Stimulated activated CD4-positive, alpha-beta T cell treated with anti-CD3 and anti-CD28 coated beads, Interleukin-4, amount 100 ng/mL, for 24 hours (primary cell): ENCODE measurements at places on chromosomes 3 and 15.

DNA sequence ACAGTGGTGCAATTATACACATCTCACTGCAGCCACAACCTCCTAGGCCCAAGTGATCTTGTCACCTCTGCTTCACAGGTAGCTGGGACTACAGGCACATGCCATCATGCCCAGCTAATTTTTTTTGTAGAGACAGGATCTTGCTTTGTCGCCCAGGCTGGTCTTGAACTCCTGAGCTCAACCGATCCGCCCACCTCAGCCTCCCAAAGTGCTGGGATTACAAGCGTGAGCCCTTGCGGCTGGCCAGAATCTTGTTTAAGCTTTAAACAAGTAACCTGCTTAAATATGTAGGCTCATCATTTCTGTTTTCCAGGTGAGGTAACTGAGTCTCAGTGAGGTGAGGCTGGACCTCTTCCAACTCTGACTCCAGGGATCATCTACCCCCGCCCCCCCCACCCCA is 7.7 kb upstream of the PSTPIP1 start:
- no peak for DNase-seq

GRCh38 chr3:168512802-168513201 is 417.1 kb upstream of the GOLIM4 start:
- no peak for DNase-seq

DNA sequence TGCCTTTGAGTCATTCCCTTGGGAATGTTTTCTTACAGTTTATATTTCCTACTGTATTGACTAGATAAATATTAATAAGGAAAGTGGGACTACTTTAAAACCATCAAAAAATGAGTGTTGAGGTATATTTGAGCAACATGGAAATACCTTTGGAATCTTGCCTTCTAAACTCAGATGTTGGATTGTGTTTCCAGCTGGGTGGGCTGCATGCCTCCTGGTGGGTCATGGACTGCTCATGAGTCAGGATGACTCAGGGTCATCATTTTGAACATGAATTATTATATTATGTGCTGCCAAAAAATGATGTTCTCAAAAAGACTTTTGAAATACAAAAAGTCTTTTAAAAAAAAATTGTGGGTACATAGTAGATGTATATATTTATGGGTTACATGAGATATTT is 41.1 kb upstream of the APH1B start:
- no peak for DNase-seq

- DNase-seq = no peak
Measured at GRCh38 chr3:159472611-159473010, 516.0 kb upstream of the IL12A start.

DNA sequence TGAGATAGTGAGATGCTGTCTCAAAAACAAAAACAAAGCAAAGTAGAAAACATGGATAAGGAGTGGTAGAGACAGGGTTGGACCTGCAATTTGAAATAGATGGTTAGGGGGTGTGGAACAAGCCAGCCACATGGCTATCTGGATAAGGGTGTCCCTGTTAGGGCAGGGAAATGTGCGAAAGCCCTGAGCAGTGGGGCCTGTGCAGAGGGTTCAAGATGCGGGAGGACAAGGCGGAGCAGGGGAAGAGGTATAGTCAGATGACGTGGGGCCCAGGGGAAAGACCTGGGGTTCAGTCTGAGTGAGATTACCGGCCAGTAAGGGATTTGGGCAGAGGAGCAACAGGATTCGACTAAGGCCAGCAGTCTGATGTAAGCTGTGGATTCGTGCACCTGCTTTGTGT is 18.4 kb upstream of the NR2E3 start:
- no peak for DNase-seq

DNA sequence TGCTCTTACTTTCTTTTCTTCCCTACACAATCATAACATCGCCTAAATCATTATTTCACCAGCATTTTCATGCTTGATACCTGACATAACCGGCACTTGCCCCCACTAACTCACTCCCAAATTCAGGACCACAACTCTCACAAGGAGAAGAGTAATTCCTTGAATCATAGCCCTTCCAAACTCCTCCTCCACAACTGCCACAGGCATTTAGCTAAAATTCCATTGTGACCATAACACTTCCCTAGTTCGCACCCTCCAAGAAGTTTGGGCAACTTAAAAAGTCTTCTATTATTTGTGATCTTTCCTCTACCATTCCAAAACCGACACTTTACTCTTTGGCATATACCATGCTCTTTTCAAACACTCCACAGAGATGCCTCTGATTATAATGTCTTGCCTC is 59.4 kb upstream of the XRN1 start:
- DNase-seq = no peak

DNA sequence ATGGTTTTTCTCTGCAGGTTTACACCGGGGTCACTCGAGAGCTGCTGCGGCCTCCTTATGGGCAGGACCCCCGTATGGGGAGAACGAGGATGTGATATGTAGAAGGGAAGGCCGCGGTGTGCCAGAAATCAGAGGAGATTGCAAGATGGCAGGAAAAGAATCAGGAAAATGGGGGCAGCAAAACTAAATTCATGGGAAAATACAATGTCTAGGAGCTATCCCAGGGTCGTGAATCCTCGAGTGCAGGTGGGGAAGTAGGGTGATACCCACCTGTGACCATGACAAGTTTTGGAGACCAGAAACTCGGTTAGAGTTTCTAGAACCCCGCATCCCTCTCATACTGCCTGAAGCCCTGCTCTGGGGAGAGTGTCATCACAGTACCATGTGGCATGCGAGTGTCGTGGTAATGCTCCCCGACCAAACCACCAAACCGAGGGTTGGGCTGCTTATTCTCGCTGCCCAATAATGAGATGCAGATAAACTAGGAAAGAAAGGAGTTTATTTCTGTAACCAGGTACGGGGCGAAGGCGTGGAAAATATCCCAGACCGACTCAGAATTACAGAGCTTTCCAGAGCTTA is 781 bp downstream of the TRNT1 start:
- peak; percentile 48 for DNase-seq

- DNase-seq = no peak
Measured at GRCh38 chr15:35911052-35911777, 365.2 kb upstream of the DPH6 start.

DNA sequence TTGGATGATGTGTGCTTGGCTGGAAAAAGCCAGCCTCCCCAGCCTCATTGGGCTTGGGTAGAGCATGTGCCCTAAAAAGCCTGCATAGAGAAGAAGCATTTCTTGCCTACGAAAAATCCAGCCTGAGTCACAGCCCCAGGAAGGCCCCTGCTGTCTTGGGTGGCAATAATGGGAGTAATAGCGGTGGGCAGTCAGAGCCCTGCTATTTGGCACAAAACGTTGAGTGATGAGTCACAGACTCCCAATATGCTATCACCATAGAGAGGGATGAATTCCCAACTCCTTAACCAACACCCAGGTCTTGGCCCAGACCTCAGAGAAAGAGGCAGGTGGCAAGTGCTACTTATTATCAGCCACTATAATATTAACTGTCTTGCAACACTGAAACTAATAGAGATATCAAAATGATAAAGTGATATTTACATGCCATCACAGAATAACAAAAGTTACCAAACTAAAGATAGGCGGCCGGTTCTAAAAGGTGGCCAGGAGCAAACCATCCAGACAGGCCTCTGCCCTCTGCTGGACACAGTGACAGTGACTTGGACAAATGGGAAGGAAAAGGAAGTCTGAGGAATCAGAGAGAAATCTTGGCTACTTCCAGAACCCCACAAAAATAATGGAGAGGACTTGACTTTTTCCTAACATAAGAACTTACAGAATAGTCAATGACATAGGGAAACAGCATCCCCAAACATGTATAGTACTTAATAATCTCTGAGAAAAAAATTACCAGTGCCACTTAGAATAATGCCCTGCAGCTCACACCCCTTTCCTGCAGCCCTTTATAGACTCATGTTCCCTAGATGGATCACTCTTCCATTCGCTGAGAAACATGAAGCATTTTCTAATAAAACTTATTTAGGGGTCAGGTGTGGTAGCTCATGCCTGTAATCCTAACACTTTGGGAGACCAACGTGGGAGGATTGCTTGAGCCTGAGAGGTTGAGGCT is 51.9 kb upstream of the MUC13 start:
- DNase-seq = no peak

- DNase-seq = peak; percentile 39
Measured at GRCh38 chr15:33737687-33738601, 230.4 kb upstream of the CHRM5 start.

DNA sequence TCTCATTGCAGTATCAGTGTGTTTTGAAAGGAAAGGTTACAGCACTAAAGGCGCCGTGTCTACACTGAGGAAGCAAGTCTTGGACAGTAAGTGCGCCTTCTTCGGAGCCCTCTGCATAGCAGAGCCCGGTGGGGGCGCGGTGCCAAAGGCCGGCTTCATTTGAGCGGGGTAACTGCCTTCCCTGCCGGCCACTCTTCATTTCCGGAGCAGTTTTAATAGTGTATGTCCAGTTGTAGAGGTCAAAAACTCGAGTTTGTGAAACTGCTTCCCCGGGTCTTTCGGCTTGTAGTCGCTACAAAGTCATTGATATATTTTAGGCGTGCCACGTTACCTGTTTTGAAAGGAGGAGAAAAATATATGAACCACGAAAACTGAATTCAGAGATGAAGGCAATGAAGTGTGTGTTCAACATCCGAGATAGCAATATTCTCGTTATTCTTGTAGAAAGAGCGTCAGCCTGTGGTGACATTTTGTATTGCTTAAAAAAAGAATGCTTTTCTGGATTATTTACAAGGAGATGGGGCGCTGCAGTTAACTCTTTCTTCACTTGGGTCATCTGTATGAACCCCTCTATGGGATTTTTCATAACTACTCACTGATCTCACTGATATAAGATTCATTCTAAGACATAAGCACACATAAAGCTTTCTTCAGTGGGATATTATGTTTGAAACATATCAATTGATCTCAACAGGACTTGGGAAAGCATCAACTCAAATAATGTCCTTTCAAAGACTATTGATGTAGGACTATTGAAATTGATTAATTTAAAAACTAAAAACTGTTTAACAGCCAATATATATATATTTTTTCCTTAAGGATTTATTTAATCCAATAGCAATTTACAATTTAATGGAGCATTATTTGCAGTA is 3.0 kb downstream of the ALCAM start:
- DNase-seq = peak; percentile 27

GRCh38 chr3:4245671-4246070 is 57.5 kb upstream of the SETMAR start:
- DNase-seq = no peak

DNA sequence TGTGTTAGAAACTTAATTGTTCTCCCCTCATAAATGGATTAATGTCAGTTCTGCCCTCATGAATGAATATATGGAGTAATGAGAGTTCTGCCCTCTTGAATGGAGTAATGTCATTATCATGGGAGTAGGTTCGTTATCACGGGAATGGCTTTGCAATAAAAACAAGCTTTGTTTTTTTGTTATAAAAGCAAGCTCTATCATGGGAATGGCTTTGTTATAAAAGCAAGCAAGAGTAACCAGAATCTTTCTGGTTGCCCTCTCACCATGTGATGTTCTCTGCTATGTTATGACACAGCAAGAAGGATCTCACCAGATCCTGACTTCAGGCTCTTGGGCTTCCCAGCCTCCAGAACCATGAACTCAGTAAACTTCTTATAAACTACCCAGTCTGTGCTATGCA is 38.4 kb upstream of the UBL7 start:
- no peak for DNase-seq

GRCh38 chr3:24578951-24579421 is 84.3 kb upstream of the THRB start:
- DNase-seq = no peak

DNA sequence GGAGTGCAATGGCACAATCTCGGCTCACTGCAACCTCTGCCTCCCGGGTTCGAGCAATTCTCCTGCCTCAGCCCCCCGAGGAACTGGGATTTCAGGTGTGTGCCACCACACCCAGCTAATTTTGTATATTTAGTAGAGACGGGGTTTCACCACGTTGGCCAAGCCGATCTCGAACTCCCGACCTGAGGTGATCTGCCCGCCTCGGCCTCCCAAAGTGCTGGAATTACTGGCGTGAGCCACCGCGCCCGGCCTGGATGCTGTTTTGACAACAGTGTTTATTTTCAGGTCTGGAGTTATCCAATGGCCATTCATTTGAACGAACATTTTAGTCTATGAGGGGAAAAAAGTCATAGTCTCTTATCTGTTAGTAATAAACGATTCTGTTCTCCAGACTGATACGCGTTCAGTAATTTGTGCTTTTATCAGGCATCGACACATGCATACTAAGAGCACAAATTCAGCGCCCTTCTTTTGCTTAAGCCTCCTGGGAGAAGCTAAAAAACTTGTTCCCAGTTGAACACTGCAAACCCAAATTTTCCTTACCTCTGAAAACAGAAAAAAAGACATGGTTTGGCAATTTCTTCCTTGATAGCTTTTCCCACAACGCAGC is 1.3 kb downstream of the B3GALNT1 start:
- DNase-seq = no peak

DNA sequence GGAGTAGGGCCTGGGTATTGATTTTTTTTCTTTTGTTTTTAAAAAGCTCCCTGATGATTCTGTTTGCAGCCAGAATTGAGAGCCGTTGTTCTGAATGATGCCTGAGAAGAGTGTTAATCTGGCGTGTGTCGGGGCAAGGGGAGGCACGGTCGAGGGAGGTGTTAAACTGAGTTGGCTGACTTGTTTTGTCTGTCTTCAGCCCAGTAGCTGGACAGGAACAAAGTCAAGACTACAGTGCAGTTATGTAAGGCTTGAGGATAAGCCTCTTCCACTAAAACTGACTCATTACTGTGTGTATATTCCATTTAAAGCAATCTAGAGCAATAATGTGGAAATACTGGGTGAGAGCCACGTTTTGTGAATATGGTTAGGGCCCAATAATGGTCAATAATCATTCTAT is 119.0 kb upstream of the DLG1 start:
- DNase-seq = no peak

GRCh38 chr15:50163719-50164410 is 18.1 kb upstream of the SLC27A2 start:
- DNase-seq = no peak

DNA sequence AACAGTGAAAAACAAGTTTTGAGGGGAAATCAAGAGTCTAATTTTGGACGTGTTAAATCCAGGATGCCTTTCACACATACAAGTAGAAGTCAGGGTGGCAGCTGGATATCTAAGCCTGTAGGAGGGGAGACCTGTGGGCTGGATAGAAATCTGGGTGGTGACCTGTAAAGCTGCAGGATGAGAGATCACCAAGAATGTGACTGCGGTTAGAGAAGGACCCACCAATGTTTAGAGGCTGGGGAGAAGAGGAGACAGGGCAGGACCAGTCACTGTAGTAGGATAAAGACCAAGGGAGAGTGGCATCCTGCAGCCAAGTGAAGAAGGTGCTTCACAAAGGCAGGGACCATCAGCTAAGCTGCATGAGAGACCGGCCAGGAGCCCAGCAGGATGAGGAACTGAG is 36.2 kb downstream of the MRAS start:
- no peak for DNase-seq
